ENCODE measurements at places on chromosomes 7 and 10.

- no peak for DNase-seq
Measured at GRCh38 chr7:158411232-158411950, 176.2 kb downstream of the PTPRN2 start.

DNA sequence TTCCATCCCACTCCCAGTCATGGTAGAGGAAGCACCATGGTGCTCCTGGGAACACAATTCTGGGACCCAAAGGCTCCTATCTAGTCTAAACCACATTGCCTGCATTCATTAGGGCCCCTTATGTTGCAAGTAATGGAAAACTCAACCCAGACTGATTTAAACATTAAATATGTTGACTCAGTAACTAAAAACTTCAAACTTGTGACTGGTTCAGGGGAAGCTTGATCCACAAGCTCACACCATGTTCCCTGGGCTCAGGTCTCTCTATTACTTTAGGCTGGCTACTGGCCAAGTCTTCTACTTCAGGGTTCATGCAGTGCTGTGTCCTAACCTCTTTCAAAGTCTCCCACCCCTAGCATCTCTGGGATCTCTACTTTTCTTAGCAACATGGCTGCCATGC is 13.1 kb downstream of the WNT16 start:
- DNase-seq = no peak

DNA sequence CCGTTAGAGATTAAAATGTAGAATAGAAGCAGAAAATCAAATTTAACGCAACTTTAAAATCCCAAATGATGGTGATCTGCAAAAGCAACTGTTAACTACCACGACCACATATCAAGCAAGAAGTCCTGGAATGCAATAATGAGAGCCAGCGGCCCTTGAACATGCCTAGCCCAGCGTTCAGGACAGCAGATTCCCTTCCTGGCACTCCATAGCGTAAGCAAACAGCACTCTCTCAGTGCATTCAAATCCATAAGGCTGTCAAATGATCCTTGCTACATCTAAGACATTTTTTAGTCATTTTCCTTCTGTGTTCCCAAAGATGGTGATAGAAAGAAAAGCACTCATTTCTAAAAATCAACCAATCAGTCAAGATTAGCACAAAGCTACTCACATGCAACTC is 48.1 kb downstream of the CHST15 start:
- no peak for DNase-seq

GRCh38 chr7:131747658-131748232 is 191.3 kb upstream of the PODXL start:
- no peak for DNase-seq

DNA sequence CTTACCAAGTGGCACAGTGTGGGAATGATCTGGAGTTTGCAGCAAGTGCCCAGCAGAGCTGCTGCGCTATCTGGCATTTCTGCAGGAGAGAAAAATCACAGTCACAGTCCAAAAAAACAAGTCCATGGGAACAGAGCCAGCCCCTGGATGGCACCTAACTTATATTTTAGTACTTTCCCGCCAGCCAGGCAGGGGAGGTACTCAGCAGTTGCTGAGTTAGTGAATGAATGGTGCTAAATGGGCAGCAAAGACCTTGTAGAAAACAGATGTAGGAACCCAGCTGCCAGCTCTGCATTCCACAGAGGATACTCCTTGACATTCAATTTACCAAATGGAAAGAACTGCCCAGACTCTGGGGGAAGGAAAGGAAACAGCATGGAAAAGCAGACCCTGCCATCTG is 54.5 kb downstream of the GSDME start:
- no peak for DNase-seq

- DNase-seq = no peak
Measured at GRCh38 chr7:108003599-108003935, 606 bp upstream of the LAMB1 start.

- DNase-seq = no peak
Measured at GRCh38 chr10:5892007-5892406, 2.0 kb downstream of the FBH1 start.

DNA sequence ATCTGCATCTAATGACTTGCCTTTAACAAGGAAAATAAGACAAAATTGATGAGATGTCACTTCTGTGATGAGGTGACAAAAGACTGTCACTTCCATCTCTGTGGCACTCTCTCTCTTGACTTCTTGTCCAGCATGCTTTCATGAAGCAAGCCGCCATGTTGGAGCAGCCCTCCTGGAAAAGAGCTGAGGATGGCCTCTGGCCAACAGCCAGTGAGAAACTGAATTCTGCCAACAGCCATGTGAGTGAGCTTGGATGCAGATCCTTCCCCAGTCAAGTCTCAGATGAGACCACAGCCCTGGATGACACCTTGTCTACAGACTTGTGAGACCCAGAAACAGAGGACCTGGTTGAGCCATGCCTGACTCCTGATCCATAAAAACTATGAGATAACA is 412.6 kb upstream of the SHH start:
- no peak for DNase-seq

- no peak for DNase-seq
Measured at GRCh38 chr7:44101303-44101965, 2.7 kb upstream of the AEBP1 start.

GRCh38 chr7:130667593-130668257 is 823 bp downstream of the COPG2 start:
- DNase-seq = no peak

- no peak for DNase-seq
Measured at GRCh38 chr7:921581-922333, 32.7 kb downstream of the ADAP1 start.

DNA sequence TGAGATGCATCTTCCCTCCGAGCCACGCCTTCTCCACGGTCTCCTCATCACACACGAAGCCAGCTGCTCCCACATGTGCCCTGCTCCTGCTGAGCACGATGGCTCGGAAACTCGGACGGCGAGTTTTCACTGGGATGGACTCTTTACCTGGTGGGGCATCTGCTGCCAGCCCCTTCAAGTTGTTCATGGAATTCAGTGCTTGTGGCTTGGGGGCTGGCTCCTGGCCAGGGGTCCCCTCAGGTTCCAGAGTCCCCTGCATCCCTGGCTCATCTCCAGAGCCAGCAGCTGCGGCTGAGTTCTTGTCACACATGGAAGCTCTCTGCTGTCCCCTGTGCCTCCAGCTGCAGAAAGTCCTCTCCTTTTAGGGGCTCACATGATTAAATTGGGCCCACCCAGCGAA is 654.0 kb downstream of the SDK1 start:
- DNase-seq = no peak

DNA sequence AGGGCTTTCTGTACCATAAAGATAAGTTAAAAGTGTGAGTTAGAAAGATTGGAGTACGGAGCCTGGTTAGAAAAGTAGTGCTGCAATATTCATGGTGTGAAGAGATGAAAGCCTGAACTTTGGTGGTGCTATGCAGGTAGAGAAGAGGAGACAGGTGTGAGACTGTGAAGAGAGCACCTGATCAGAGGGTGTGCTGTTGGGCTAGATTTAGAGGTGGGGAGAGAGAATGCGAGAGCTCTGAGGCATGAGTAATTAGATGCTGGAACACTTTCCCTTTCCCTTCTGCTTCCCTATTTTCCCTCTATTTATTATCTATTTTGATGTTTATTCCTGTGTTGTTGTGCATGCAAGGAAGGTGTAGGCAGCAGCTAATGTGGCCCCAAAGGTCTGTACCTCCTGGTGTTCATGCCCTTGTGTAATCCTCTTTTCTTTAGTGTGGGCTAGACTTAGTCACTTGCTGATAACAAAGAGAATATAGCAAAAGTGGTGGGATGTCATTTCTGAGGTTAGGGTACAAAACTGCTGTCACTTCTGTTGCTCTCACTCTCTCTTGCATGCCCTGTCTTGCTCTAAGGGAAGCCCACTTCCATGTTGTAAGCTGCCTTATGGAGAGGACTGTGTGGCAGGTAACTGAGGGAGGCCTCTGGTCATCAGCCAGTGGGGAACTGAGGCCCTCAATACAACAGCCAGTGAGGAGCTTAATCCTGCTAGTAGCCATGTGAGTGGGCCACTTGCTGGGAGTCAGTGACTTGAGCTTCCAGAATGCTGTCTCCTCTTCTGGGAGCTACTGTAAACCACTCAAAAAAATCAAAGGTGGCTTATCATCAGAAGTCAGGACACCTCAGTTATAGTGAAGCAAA is 2.6 kb upstream of the ATXN7L1 start:
- DNase-seq = no peak

GRCh38 chr7:140456551-140457051 is 22.7 kb downstream of the MKRN1 start:
- DNase-seq = no peak

GRCh38 chr10:128865436-128866195 is 601.4 kb upstream of the MGMT start:
- no peak for DNase-seq

DNA sequence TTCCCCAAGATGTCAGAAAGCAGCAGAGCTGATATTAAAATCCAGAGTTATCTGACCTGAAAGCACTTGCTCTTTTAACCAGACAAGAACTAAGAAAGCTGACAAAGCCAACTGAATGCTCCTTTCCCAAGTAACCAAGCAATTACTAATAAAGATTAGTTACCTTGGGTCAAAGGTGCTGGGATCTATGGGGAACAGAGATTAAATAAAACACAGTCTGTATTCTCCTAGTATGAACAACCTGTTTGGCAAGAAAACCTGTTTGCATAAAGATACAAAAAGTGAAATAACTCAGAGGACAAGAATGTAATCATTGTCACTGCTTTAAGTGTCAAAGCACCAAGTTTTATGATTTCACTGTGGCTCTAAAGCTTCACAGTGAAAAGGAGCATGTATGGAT is 35.7 kb downstream of the ITPRID1 start:
- no peak for DNase-seq

GRCh38 chr7:47346377-47346914 is 235.5 kb downstream of the TNS3 start:
- DNase-seq = no peak

GRCh38 chr10:49357910-49358309 is 38.0 kb downstream of the DRGX start:
- no peak for DNase-seq

DNA sequence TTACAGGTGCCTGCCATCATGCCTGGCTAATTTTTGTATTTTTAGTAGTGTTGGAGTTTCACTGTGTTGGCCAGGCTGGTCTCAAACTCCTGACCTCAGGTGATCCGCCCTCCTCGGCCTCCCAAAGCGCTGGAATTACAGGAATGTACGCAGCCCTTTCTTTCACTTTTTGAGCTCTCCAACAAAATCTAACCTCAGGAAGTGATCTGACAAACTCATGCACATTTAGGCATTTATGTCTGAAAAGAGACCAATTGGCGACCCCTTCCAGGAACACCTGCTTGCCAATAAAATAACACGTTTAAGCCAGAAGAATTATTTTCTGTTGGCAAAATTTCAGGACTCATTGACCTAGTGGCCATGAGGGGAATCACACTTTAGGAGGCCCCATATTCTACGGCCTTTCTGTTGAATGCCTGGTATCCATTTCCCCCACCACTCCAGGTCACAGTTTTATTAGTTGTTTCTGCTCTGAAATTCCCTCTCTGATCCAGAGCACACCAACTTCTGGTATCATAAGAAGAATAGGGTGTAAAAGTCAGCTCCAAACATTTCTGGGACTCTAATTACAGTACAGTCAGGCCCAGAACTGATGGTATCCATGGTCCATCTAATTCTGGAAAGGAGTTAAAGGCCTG is 65.8 kb upstream of the FRMD4A start:
- DNase-seq = no peak

GRCh38 chr7:36638140-36638539 is 86.2 kb downstream of the AOAH start:
- no peak for DNase-seq

- DNase-seq = no peak
Measured at GRCh38 chr10:123772645-123773508, 106.7 kb downstream of the GPR26 start.

DNA sequence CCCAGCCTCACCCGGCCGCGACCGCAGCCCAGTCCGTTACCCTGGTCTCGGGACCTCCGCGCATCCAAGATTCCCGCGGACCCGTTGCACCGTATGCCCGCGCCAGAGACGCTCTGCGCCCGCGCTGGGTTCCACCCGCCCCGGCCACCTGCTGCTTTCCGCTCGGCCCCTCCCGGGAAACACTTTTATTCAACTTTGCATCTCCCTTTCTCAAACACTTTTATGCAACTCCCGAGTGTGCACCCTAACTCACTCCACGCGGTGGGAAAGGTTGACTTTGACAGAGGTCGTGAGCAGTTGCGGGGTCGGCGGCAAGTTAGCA is at the start of gene ODAD2:
ODAD2 (minus strand) TSS at position 126 of the 322 bp plus-strand sequence. CDS start 3,937 bp downstream, outside the sequence.
- DNase-seq = no peak

DNA sequence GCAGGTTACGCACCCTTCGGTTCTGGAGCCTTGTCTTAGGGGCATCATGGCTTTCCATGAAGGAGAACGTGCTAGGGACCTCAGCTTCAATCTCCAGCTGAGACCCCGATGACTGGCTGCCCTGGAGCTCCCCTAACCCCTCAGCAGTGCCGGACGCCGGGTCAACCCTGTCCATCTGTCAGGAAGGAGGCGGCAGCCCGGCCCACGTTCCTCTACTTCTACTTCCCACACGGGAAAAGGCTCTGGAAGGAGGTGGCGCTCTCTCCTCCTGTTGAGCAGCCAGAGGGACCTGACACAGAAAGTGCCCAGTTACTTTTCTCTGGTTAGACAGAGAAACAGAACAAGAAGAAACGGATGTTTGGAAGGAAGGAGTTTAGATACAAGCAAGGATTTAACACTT is 87.4 kb downstream of the DYNC2I1 start:
- no peak for DNase-seq

GRCh38 chr10:74934100-74934812 is 107.9 kb downstream of the KAT6B start:
- DNase-seq = no peak

- DNase-seq = no peak
Measured at GRCh38 chr10:108052981-108053380, 888.5 kb upstream of the SORCS1 start.
